ENCODE measurements at places on chromosomes 16 and 17.

GRCh38 chr17:29645515-29646051, 22.9 kb upstream of the CORO6 start:
- DNase-seq, result no peak

- DNase-seq, result no peak
Observed at GRCh38 chr17:83189044-83190003, 109.9 kb downstream of the METRNL start.

GRCh38 chr17:72726936-72727335, 365.6 kb downstream of the SLC39A11 start:
- DNase-seq, result no peak

DNA sequence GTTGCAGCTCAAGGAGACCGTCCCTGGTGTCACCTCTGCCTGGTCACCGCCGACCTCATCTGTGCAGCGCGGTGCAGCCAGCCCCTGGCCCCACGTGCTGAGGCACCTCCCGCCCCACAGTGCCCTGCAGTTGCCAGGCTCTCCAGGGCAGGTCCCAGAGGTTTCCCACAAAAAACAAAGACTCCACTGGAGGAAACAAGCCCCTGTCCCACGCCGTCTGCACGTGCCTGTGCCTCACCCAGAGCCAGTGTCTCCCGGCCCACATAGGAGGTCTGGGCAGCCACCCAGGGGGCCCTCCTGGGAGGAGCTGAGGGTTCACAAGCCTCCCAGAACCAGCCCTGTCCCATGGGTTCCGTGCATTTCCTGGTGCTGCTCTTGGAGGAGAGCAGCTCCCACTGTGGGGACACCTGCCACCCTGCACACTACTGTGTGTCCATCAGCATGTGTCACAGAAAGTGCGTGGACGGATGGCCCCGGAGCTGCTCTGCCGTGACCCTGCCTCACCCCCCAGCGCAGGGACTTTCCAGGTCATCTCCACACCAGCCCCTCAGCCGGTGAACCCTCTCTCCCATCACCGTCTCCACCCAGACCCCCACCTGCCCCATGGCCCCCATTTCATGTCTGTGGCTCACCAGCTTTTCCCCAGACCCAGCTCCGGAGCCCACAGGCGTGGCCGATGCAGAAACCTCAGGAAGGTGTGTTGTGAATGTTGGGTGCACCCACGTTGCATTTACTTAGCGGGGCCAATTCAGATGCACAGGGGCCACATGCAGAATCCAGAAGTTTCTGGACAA, 17.0 kb upstream of the CDH15 start:
- no peak for DNase-seq

- DNase-seq, result no peak
Observed at GRCh38 chr17:50057521-50057991, 1.6 kb downstream of the ITGA3 start.

DNA sequence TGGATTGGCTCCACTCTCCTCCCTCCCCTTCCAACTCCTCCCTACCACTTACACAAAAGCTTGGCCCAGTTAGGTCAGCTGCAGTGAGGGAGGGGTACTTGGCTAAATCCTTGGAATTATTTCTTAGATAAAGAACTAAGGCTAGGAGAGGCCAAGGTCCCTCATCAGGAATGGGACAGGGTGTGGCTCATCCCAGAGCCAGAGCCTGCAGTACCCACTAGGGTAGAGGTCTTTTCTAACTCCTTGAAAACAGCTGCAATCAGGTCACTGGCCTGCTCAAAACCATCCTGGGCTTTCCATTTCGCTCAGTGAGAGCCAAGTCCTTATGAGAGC, 1.9 kb upstream of the SLC46A1 start:
- no peak for DNase-seq

GRCh38 chr17:61161615-61162134, 238.0 kb upstream of the TBX2 start:
- no peak for DNase-seq

DNA sequence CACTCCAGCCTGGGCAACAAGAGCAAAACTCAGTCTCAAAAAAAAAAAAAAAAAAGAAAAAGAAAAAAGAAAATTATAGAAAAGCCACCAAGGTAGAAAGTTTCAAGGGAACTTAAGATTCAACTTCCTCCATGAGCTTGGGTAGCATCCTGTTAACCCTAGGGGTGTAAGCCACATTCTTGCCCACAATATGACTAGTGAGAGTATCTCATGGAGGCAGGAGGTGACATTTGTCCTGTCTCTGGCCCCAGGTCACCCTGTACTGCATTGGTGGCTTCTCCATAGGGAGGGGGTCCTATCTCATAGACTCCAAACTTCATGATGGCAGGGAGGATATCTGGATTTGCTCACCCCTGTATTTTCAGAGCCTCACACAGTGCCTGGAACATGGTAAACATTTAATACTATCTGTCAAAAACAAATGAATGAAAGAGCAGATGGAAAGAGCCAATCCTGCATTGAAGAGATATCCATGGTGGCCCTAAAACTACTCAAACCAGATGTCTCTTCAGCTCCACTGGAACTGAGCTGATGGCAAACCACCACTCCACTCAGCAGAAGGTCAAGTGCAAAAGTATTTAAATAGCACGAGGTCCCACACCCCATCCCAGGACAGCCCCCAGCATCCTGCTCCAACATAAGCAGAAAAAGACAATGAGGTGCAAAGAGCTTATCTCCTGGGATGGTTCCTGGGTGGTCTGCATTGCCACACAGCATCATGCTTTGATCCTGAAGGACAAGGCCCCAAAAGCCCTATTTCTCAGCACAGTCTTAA, 50.3 kb downstream of the EMP2 start:
- DNase-seq, result no peak
